ENCODE measurements at places on chromosomes 3 and 15.

GRCh38 chr15:38555686-38556334, 8.8 kb downstream of the RASGRP1 start:
- DNase-seq, result no peak

DNA sequence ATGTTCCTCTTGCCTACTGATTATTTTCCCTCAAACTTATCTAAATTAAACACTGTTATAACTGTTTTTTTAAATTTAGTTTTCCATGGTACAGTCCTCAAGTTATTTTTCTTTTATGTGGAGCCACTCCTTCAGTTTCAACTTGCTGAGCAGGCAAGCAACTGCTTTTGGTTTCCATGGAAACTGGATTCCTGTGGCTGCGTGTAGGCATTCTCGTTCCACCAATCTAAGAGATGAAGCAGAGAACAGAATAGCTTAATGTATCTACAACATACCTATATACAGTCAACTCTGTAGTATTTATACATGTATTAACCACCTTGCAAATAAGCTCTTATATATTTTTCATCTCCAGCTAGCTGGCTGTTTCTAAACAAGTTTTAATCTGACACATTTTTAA, 25.8 kb upstream of the ANXA2 start:
- DNase-seq, result no peak

DNA sequence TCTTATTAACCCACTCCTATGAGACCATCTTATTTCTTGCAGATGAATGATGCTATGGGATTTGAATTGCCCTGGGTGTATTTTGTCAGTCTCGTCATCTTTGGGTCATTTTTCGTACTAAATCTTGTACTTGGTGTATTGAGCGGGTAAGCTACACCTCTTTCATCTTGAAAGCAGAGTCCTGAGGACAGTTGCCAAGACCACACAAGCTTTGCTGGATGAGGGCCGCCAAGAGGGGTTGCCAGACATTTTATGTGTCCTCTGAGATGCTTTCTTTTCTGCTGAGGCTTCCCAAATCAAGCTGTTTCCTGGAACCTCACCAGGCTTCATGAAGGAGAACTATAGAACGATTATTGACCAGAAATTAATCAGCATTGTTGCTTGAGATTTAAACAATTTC, 173.2 kb downstream of the CHDH start:
- no peak for DNase-seq

GRCh38 chr15:48718646-48719045, 73.1 kb upstream of the FBN1 start:
- DNase-seq, result no peak

DNA sequence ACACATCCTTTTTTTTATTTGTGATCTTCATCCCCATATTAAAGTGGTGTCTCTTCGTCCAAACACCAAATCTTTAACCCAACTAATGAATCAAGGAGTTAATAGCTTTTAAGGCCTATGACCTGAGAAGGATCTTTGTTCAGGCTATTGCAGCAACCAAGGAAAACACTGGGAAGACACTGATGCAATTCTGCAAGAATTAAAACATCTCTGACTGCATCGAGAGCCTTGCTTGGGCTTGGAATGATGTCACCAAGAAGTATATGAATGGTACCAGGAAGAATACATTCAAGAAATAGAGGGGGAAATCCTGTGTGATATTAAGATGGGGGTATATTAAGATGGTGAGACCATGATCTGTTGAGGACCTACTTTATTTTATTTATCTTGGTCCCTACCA, 214.2 kb upstream of the ARL6 start:
- no peak for DNase-seq

DNA sequence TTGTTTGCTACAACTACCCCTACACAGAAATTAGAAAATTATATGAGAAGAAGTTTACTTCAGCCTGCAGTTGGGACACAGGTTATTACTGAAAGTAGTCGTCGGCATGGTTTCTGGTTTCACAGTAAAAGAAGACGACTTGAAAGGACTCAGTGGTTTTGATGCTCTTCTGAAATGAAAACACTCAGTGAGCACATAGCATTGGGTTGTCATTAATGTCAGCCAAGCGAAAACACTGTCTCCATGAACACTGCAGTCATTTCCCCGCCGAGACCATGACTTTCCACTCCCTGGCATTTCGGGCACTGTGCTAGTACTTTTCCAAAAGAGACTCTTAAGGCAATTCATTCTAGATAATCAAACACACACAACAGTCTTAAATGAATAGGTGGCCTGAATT, 69.2 kb upstream of the ICE2 start:
- DNase-seq, result no peak

DNA sequence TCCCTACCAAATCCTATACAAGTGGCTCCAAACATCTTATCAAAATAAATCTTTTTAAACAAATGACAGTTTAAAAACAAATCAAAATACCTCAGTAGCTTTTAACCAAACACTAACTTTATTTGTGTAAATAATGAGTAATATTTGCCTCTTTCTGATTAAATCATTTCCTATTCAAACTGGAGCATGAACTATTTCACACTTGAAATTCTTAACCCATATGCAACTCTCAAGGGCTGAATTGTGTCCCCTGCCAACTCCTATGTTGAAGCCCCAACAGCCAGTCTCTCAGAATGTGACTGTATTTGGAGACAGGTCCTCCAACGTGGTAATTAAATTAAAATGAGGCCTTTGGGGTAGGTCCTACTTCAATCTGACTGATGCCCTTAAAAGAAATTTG, 55.9 kb upstream of the MCTP2 start:
- no peak for DNase-seq

DNA sequence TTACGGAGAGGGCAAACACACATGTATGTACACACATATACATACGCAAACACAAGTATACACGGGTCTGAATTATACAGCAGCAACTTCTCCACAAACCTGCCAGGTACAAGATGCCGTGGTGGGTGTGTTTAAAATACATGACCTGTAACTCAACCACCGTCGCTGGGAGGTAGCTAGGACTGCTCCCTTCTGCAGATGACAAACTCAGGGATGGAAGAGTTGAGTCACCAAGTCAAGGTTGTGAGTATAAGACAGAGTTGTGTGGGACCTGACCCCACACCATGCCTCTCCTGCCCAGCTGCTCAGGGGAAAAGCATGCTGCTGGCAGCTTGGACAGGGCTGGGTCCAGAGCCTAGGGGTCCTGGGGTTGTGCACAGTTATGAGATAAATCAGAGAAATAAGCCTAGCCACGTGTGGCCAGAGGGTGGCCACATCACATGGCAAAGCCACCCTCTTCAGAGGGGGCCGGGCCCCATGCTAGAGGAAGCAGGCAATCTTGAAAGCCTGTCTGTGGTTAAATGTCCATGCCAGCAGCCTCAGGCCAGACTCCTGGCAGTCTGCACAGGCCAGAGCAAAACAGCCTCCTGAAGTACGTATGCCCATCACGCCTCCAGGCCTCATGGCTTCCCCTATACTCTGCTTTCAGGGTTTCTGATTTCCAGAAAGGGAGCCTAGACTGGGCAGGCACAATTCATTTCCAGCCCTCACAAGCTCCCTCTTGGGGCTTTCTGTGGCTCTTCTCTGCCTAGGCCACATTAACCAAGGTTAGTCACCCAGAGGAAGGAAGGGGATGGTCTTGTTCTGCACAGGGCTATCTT, 107.7 kb upstream of the RPL32 start:
- DNase-seq, result no peak

- no peak for DNase-seq
Measured at GRCh38 chr3:177308286-177308685, 111.0 kb upstream of the TBL1XR1 start.

- DNase-seq, result no peak
Measured at GRCh38 chr3:85570819-85571218, 612.0 kb downstream of the CADM2 start.

DNA sequence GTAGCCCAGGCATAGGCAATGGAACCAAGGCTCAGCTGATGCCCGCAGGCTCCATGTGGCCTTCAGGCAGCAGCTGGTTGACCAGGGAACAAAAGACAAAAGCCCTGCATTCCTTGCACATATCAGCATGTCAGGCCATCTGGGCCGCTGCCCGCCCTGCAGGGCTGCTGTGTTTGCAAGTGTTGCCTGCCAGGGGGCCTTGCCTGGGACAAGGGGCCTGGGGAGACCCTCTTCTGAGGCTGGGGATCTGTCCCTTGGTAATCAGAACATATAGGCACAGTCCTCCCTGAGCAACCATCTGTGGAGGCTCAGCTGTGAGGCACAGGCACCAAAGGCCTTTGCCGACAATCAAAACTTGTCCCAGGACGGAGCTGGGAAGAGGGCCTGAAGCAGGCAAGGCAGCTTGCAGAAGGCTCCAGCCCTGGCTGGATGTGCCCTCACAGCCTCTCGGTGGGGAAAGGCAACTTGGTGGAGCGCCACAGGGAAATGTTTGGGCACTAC, 138.2 kb downstream of the TPRA1 start:
- no peak for DNase-seq

DNA sequence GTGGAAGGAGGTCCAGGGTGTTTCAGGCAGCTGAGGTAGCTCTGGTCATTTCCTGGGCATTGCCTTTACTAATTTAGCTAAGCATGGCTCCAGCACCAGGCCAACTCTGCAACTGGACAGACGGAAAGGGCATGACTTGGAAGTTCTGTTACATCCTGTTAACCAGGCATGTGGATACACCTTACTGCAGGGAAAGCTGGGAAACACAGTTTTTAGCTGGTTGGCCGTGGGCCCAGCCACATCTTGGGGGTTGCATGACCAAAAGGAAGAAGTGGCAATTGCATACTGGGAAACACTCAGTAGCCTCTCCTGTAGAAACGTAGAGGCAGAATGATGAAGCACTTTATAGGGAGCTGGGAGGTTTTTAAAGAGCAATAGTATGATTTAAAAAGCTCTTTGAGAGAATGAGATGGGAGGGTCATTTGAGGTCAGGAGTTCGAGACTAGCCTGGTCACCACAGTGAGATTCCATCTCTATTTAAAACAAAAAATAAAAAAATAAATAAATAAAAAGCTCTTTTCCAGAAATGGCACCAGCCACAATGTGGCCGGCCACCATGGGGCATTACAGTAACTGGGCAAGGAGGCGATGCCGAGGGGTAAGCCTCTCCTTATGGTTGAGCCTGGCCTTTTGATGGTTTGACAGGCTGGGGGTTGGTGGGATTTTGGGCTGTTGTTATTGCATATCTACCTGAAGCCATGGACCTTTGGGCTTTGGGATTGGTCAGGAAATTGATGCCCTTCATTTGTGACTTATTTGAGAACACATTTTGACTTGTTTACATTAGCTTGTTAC, 28.6 kb downstream of the TRAK1 start:
- DNase-seq, result no peak

GRCh38 chr15:69703532-69704187, 251.0 kb downstream of the RPLP1 start:
- DNase-seq, result no peak

DNA sequence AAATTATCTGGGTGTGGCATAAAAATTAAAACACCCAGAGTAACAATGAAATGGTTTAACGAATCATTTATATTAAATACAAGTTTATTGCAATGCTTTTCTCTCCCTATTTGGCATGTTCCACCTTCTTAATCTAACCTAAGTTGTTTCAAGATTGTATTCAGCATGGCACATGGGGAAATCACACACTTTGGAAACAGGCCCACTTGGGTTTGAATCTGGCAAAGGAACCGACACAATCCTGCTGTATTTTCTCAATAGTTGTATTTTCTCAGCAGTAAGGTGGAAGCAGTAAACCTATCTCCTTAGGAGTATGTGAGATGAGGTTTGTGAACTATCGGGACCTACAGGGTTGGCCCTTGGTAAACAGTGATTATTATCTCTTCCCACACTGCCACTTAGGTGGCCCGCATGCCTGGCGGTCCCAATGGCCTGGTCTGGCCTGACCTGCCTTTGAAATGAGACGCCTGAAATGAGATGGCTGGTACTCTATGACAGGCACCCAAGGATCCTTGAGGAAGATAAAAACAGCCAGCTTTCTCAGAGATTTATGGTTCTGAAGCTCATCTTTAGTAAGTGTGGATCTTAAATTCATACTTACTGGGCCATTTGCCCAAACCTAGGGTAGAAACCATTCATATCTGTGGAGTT, 45.3 kb upstream of the VILL start:
- no peak for DNase-seq

DNA sequence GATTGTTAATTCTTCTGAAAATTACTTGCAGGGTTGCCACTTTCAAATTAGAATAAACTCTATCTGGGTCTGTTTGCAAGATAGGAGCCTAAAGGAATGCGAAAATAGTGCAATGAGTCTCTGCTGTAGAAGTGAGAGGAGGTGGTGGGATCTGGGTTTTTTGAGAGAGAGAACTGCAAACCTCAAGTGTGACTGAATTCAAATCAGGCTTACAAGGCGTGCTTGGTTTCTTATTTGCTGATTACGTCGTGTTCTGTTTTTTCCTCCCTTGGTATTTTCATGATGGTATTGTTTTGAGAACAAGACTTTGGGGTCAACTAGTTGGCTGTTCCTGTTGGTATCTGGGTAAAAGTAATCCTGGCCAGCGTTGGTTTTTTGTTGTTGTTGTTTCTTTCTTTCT, 490.9 kb upstream of the CFAP20DC start:
- no peak for DNase-seq

GRCh38 chr15:51838270-51838669, 8.8 kb downstream of the TMOD3 start:
- DNase-seq, result no peak

DNA sequence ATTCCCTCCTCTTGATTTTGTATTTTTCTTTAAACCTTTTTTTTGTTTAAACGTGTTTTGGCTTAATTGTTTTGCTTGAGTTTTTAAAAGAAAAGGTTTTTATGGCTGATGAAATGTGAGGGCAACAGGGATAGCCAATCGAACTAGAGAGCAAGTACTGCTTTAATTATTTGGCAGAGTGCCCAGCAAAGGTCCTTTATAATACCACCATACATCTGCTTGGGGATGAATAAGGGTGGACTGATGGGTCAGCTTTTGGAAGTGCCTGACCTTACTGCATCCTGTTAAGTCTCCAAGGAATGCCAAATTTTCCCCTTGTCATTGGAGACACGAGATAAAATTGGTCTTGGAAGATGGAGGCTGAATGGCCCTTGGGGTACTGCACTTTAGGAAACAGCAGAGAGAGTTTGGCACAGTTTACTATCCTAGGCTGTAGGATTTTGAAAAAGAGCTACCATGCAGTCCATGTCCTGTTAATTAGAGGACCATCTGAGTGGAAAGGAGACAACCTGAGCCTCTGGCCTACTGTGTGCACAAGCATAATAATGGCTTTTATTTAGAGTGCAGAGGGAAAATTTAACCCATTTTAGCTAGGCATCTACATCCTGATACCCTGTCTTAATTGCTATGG, 19.8 kb upstream of the MTHFS start:
- no peak for DNase-seq

DNA sequence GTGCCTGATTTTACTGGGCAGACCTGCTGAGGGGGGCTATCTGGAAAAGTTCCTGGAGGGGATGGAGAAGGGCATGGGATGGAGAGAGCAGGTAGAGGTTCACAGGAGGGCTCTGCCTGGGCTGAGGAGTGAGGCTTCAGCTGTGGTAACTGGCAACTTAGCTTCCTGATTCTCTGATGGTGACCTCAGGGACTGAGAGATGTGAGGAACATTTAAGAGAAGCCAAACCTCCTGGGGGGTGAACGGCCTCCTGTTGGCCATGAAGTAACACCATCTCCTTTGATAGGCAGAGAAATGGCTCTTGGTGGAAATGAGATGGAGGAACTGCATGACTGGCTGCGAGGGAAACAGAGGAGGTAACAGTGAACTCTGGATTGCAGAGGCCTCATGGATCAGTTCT, 97.3 kb upstream of the ROPN1 start:
- no peak for DNase-seq
